ENCODE measurements at places on chromosomes 16 and 17.

DNA sequence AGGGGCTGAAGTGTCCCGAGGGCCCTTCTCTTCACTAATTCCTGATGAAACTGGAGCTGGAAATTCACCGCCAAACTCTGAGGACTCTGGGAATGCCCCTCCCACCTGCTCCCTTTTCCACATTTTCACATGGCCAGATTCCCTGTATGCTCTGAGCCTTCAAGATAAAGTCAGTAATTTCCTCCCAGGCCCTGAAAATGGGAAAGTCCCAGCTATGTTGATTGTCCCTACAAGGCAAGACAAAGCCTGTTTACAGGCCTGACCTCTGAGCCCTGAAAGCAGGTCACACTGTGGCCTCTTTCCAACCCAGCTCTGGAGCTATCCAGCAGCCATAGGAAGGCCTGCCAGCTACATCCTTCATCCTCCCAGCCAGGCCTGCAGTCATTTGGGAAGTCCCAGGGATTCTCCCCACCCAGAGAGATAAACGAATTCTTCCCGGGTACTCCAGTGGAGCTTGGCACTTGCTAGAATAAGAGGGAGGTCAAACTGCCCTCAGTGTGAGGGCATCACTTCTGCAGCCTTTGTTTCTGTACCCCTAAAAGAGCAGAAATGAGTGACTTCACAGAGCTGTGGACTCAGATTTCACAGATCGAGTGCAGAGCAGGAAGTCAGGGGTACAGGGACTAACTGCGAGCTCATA is 19.6 kb upstream of the CCL2 start:
- DNase-seq = no peak

DNA sequence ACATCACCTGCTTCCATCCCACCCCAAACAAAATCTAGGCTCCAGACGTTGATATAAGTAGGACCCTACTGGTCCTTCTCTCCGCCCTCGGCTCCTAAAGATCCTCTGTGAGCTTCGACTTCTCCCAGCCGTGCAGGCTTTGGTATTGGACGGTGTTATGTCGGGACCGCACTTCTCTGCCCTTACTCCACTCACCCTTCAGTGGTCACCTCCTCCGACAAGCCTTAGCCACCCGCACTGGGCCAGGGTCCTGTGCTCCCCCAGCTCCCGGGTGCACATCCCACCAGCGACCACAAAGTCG is 1.6 kb downstream of the PSMB10 start:
- no peak for DNase-seq

- no peak for DNase-seq
Measured at GRCh38 chr16:49660626-49661025, 195.3 kb downstream of the ZNF423 start.

- no peak for DNase-seq
Measured at GRCh38 chr17:36149296-36149820, 27.1 kb downstream of the TBC1D3B start.

- no peak for DNase-seq
Measured at GRCh38 chr17:58059141-58059540, 24.1 kb upstream of the DYNLL2 start.

DNA sequence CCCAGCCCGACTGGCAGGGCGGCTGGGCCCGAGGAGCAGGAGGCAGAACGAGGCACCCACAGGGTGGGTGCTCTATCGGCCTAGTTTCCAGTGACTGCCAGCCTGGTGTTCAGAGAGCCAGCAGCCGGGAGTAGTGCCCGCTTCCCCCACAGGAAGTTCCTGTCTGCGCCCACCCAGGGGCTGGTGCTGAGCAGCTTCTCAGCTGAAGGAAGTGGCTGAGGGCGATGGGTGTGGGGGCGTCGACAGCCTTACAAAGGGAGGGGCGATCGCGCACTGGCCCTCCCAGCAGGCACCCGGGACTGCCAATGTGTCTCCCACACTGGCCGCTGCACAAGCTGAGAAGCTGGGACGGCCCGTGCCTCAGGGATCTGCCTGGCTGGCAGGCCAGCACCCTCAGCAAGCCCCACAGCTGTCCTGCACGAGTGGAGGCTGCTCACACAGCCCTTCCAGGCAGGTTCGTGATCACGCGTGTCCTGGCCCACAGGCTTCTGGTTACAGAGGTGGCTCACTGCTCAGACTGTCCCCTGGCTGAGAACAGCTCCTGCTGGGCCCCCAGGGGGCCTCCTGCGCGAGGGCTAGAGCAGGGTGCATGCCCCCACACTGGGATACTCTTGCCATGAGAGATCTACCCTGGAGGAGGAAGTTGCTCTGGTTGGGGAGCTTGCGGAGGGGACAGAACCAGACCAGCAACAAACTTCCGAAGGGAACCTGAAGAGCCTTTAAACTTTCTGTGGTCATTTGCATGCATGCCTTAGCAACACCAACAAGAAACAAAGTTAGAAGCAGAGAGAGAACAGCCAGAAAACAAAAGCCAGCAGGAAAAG is 2.5 kb downstream of the RNF166 start:
- no peak for DNase-seq

DNA sequence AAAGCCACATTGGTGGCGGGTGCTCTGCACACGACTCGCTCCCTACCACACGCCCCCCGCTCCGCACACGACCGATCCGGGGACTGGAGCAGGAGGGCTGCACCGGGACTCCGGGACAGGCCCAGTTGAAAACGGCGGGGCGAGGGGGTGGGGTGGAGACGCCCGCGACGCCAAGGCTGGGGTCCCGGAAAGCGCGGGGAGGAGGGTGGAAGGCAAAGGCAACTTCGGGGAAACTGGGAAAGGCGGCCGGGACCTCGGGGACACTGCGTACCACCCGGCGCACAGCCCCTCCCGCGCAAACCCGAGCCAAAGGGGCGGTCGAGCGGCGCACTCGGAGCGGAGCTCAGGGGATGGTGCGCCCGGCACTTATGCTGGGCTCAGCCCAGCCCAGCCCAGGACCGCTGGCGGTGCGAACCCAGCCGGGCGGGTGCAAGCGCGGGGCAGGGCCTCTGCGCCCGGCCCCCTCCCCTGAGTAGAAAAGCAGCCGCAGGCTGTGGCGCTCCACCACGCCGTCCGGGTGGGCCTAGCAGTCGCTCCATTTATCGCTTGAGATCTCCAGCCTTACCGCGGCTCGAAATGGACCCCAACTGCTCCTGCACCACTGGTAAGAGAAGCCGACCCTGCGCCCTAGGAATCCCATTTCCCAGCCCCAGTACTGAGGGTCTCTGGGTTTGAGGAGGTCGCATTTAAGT is at the start of gene MT1M:
Gene MT1M (plus strand): TSS at position 504 of the 692 bp plus-strand sequence. CDS start 73 bp downstream, at position 577.
- no peak for DNase-seq

DNA sequence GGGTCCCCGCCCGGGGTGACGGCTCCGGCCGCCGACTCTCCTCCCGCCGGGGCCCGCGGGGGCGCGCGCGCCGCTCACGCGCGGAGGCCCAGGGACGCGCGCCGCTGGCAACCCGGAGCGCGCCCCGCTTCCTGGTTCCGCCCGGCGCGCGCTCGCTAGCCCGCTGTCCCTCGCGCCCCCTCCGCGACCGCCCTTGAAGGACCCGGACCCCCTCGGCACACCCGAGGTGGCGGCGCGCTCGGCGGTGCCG is at the start of gene STAT5B:
Gene STAT5B (minus strand): TSS at position 33 of the 250 bp plus-strand sequence. CDS start 44,264 bp downstream, outside the sequence.
- DNase-seq = no peak

GRCh38 chr17:61284174-61284573 is 115.5 kb upstream of the TBX2 start:
- DNase-seq = no peak

DNA sequence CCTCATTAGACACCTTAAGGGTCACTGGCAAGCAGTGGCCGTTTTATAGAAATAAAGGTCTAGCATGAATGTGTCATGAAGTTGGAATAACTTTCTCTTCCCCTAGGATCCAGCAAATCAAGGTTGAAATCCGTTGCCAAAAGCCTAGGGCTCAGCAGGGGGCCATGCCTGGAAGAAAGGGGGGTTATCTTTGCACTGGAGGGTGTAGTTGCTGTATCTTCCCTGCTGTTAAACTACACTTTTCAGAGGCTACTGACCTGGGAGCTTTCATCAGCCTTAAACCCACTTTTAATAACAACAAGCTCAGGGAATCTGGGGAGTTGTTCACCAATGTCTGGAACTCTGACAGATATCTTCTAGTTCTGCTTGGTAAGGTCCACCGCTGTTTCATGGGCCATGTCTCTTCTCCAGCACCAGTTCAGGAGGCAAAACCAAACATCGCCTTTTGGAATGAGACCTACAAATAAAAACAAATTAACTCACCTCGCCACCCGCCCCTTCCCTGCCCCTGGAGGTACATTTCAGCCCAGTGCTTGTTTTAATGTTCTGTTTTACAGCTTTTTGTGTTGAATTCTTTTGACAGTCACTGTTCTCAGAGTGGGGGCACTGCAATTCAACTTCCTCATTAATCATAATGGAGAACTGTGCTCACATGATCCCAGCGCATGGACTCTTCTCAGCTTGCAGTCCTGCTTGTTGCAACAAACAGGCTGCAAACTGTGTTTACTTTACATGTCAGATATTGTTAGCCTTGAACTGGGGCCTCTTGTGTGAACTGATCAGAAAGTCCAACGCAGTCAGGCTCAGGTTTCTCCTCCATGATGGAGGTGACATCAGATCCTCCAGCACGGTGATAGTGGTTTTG is 508.7 kb downstream of the KCNJ2 start:
- DNase-seq = no peak

- no peak for DNase-seq
Measured at GRCh38 chr17:74573169-74573568, 5.9 kb upstream of the CD300H start.

DNA sequence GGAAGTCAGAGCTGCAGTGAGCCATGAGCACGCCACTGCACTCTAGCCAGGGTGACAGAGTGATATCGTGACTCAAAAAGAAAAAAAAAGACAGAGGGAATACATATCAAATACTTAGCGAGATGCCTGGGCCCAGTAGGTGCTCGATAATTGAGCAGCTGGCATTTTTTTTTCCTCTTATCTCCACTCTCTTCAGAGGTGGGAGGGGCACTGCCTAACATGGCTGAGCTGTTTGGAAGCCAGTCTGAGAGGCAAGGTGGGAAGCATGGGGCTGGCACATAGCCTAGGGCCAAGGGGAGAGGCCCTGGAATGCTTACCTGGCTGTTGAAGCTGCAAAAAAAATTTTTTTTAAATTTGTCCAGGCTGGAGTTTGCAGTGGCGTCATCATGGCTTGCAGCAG is 38.4 kb downstream of the HIC1 start:
- no peak for DNase-seq

GRCh38 chr17:7403043-7403726 is 712 bp downstream of the TMEM256 start:
- no peak for DNase-seq

GRCh38 chr16:21242756-21243155 is 9.3 kb downstream of the ANKS4B start:
- no peak for DNase-seq

- DNase-seq = no peak
Measured at GRCh38 chr16:25941800-25942499, 250.2 kb downstream of the HS3ST4 start.

DNA sequence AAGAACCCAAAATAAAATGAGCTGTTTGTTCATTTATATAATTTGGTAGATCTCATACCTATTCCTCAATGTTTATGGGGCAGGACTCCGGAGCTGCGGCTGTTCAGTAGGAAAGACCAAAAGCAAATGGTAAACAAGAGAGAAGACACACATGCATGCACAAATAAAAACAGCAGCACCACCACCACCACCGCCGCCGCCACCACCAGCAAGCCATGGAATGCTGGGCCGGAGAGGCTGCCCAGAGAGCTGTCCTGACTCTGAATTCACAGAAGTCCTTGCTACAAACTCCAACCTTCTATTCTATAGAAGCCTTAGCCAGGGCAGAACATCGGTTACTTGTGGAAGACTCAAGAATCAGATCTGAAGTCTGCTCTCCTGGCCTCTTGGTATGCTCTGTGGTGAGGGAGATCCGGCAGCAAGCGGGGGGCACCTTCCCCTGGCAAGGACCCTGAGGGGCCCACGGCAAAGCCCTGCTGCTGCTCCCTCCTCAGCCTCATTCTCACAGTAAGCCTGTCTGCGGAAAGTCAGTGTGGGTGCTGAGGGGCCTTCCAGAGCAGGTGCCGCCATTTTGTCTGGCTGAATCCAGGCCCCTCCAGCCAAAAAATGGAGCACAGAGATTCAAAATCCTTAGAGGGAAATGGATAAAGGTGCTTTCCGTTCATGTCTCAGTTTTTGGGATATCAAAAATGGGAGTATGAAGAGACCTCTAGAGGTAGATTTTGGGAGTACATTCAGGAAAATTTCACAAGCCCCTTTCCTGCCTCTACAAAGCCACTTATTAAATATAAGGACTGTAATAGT is 6.4 kb upstream of the FOXJ1 start:
- DNase-seq = peak; percentile 43

- DNase-seq = no peak
Measured at GRCh38 chr17:74019860-74020259, 183.6 kb upstream of the RPL38 start.

- no peak for DNase-seq
Measured at GRCh38 chr16:81627024-81627423, 152.1 kb upstream of the PLCG2 start.

DNA sequence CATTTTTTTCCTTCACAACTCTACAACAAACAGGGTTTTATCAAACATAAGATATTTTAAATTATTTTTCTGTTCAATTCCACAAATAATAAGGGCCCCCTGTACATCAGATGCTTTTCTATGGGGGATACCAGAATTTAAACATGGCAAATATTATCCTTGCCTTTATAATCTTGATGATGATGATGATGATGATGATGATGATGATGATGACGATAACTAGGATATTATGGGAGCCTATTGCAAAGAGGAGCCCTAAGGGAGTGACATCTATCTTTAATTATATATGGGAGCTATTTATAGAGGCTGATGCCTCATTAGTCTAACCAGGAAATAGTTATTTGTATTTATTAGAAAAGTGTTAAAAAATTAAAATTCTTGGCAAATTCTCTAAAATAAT is 6.8 kb downstream of the MEIOC start:
- DNase-seq = no peak

DNA sequence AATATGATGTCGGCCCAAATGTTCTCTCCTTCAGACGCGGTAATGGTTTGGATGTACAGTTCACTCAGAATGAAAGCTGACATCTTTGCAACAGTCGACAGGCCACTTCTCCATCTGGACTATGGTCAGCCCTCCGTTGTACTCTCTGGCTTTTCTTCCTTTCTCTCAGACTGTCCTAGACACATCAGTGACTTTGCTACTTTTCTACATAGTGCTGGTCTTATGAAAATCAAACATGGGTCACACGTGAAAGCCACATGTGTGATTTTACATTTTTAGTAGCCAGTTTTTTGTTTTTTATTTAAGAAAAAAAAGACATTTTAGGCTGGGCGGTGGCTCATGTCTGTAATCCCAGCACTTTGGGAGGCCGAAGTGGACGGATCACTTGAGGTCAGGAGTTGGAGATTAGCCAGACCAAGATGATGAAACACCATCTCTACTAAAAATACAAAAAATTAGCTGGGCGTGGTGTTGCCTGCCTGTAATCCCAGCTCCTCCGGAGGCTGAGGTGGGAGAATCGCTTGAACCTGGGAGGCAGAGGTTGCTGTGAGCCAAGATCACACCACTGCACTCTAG is 644.1 kb downstream of the KCNJ2 start:
- no peak for DNase-seq

- no peak for DNase-seq
Measured at GRCh38 chr16:84479716-84480450, 24.6 kb downstream of the MEAK7 start.

- DNase-seq = no peak
Measured at GRCh38 chr16:983044-984030, 1.8 kb downstream of the SOX8 start.
